Bone marrow (tissue), 2 donors: ENCODE measurements at places on chromosomes 1 and 21.

GRCh38 chr1:198611219-198611618, 27.6 kb upstream of the PTPRC start:
- DNase-seq: no peak

- DNase-seq: no peak
Observed at GRCh38 chr1:170668209-170669106, 4.5 kb downstream of the PRRX1 start.

- no peak for DNase-seq
Observed at GRCh38 chr21:42311816-42312625, 3.2 kb downstream of the TFF3 start.

DNA sequence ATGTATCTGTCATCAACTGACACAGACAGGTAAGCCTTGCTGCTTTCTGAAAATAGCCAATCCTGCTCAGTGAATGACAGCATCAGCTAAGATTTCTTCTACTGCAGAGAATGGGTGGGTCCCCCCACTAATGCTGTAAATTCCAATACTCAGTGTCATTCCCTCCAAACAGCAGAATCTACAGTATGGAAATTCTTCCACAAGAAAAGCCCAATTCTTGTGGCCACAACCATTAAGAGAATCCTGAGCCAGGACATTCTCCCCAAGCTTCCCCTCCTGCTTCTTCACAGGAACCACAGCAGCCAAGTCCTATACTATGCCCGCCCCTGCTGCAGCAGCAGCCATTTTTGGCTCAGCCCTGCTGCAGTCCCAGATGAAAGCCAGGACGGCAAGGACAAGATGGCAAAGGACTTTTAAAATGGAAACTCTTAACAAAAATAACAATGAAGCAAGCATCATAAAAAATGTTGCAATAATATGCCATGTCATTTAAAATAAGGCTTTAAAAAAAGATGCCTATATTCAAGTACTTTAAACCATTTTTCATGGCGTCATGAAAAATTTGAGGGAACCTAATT, 26.8 kb downstream of the EIF4G3 start:
- no peak for DNase-seq

DNA sequence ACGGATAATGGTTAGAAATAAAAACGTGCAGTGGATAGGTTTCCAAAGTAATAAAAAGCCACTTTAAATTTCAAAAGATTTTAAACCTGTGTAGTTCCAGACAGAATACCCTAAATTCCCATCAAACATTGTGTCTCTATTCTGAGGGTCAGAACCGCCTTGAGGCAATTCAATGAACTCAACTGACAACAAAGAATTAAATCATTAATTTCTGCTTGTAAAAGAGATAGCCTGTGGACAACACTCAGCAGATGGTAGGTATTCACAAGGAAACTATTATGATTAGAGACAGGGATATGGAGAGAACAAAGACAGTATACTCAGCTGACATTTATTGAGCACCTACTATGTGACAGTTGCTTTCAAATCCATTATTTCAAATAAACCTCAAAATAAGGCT, 35.1 kb upstream of the JUN start:
- DNase-seq: no peak

DNA sequence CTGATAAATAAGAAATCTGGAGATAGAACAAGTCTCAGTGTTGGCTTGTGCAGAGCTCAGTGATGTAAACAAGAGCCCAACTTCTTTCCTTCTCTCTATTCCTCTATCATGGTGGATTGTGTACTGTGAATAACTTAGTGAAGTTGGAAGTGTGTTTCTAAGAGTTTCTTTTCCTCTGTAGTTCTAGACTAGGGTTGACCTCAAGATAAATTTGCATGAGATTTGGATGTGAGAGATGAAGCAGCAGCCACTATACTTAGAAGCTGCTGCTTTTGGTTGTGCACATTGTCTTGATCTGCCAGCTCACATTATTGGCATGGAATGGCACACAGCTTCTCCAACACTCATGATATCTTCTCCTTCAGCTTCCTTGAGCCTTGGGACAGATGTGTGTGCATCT, 198.9 kb upstream of the ZP4 start:
- no peak for DNase-seq

DNA sequence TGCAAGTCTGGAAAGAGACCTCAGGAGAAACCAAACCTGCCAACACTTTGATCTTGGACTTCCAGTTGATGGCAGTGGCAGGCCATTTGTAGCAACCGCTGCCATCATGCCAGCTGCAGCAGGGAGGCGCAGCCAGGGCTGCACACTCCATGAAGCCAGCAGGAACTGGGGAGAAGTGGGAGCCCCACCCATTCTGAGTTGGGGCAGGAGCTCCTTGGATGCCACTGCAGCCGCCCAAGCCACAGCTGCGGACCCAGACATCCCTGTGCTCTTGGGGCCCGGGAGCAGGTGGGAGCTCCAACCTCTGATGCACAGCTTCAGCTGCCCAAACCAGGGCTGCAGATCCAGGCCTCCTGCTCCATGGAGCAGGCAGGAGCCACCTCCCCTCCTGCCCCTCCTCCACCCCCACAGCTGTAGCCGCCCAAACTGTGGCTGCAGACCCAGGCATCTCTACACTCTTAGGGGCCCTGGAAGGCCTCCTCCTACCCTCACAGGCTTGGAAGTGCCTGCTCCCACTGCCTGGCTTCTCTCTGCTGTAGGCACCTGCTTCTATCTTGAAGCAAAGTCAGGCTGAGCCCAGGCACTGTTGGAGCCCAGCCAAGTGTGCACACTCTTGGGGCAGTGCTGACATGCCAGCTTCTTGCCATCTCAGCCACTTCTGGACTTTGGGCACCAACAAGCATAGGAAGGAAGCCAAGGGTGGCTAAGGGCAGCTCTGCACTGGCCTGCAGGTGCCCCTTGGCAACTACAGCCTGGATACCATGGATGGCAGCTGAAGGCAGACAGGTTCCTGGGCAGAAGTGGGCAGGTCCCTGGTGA, 20.0 kb upstream of the DISP1 start:
- DNase-seq: no peak

GRCh38 chr1:73674945-73675561, 522.9 kb downstream of the LRRIQ3 start:
- DNase-seq: no peak

DNA sequence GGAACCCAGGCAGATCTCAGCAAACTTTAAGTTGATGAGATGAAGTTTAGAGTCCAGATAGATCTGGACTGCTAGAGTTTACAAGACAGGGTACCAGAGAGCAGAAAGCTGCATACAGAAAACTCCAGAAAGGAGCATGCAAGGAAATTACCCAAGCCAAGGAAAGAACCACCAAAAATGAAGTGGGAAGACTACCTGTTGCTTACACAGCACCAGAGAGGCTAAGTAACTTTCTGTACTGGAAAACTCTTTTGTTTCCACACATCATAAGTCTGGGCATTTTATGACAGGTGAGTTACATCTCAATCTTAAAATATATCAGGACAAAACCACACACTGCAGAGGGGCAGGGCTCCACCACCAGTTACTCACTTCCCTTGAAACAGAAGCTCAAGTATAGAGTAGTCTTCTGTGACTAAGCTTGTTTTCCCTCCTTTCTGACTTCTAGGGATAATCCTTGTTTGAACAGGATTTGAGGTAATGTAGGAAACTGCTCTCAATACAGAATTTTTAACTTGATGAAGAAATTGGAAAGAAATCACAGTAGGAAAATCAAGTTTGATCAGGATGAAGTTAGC, 17.4 kb upstream of the GJA9 start:
- DNase-seq: no peak

GRCh38 chr1:182215764-182216163, 154.3 kb upstream of the ZNF648 start:
- no peak for DNase-seq

DNA sequence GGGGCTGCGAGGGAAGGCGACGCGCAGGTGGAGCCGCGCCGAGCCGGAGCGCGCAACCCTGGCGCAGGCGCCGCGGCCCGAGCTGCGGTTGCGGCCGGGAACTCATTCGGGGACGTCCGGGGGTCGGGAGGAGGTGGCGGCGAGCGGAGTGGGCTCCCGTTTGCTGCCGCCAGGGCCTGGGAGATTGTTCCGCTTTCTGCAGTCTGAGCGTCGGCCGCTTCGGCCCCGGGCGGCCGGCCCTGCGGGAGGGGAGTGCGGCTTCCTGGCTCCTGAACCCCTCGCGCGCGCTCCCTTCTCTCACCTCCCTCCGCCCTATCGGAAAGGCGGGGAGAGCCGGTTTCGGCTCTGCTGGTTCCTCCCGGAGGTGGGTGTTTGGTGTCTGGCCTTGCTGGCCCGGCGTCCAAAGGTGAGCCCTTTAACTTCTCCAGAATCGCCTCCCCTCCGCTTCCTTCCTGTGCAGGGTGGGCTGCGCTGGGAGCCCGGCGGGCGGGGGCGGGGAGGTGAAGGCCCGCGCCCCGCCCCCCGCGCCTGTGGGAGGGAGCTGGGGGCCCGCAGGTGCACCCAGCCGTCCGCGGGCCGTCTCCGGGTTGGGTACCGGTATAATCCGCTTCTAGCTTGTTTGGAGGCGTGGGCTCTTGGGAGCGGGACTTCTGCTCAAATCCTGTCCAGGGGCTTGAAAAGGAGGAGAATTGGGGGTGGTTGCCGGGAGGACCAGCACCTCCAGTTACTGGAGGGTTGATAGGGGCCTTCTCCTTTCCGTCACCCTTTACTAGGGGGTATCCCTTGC, 683 bp downstream of the LRRC8D start:
- DNase-seq: peak; percentile 52

DNA sequence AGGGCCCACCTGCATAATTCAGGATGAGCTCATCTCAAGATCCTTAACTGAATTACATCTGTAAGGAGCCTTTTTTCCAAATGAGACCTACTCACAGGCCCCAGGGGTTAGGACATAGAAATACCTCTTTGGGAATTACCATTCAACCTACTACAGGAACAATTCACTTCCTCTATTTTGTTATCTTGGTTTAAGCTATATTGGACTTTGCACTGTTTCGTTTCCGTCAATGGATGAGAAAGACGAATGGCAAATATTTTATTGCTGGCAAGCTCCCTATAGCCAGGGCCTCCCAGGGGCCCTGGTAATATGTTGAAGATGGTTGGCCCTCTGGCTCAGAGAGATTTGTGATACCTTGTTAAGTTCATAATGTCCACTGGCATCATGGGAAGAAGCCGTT, 384.2 kb upstream of the DUSP10 start:
- DNase-seq: no peak

- no peak for DNase-seq
Observed at GRCh38 chr1:235650341-235651169, 971 bp upstream of the GNG4 start.

DNA sequence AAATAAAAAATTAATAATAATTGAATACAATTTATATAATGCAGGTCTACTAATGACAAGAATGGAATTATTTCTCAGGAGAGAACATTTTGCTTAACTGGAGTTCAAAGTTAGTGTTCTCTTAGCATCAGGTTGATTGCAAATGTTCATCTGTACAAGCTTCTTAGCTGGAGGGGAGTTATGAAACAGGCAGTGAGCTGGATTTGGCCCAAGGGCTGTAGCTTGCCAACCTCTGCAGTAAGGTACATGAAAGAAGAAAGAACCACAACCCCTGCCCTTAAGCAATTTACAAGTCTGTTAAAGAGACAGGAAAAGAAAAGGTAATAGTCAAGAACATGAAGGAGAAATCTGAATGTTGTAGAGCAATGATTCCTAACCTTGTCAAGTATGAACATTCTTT, 17.0 kb downstream of the LPGAT1 start:
- DNase-seq: no peak

DNA sequence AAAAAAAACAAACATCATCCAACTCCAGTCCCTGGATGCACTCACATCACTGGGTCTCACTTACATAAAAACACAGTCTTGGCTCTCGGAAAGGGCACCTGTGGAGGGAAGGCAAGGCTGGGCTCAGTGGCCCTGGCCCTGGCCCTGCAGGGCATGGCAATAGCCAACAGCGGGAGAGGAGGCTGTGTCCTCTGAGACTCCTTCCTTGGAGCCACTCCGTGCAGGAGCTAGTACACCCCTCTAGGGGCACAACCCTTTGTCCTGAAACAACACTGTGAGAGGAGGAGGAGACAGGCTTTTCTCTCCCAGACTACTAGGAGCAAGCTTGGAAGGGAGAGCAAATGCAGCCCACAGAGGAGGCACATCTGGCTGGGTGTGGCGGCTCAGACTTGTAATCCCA, 28.0 kb downstream of the URB1 start:
- DNase-seq: no peak

DNA sequence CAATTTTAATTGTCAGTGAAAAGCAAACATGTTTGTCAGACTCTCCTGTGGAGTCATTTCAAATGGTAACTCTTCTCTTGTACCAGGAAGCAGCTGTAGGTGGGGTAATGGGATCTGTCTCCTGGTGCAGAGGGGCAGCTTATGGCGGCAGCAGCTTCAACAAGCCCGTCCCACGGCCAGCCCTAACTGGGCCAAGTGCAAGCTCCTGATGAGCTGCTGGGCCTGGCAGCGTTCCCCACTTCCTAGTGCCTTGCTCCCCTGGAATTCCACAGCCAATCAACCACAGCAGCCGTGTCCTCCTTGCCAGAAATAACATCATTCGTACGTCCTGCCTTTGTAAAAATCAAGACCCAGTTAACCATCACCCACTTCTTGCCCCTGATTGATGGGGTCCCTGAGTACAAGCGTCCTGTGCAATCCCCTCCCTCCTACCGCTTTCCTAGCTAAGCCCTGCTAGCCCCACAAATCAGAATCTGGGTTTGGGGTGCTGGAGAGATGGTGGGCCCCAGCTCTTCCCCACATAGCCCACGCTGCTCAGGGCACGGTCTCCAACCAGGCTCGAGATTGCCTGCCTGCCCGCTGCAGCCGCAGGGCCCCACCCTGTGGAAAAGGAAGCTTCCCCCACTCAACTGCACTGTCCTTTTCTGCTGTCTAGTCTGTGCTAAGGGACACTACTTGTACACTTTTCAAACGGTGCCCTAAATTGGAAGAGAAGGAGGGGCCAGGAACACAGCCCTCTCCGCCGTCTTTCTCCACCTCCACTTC, 61.2 kb downstream of the TOR1AIP2 start:
- DNase-seq: no peak

GRCh38 chr1:53734650-53735211, 4.2 kb downstream of the GLIS1 start:
- no peak for DNase-seq

GRCh38 chr1:224860488-224861338, 68.8 kb upstream of the DNAH14 start:
- DNase-seq: no peak

DNA sequence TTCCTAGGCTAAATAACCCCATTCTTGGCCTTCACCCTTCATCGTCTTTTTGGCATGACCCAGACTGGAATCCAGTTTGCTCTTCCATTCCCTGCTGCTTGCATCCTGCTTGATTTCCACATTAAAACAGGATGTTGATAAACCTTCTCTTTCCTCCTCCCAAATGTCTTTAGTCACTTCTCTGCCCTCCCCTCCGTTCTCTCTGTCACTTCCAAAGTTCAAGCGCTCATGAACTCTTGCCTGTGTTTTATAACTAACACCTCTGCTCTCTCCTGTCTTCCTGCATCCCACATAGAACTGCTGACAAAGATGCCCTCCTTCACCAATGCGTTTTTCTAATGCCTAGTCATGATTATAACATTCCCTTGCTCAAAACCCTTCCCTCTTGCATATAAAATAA, 65.6 kb upstream of the SLC44A3 start:
- DNase-seq: no peak

GRCh38 chr21:42453986-42454570, 41.9 kb downstream of the RSPH1 start:
- DNase-seq: no peak
